ENCODE measurements at places on chromosomes 5 and 9. TPM values are rescaled to one million over a fixed set of nuclear protein-coding genes. Genes with fewer than 3 reads are reported as not detected.

DNA sequence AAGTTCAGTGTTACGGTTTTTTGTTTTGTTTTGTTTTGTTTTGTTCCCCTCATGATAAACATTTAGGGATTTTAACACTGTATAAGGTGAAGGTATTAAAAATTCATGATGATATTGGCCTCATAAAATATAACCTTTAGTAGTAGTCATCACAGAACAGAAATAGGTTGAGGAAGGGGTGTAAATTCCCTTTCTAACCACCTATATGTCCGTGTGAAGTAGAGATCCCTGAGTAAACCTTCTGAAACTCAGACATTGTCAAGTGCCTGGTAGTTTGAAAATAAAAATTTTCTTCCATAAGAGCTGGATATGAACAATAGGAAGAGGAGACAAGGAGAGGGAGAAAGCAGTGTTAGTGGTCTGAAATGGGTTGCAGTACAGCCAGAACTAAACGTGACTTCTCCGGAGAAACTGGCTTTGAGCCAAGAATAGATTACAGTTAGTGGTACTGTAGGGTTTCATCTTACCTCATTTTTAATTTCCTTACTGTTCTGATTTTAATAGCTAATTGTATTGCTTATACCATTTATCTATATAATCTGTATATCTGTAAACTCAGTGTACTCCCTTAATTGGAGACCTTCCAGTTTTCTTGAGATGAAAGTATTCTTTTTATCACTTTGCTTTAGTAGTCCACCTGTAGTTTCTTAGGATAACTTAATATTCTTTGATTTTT, 18.3 kb downstream of the UGCG start:
- peak; percentile 56 for ATAC-seq

DNA sequence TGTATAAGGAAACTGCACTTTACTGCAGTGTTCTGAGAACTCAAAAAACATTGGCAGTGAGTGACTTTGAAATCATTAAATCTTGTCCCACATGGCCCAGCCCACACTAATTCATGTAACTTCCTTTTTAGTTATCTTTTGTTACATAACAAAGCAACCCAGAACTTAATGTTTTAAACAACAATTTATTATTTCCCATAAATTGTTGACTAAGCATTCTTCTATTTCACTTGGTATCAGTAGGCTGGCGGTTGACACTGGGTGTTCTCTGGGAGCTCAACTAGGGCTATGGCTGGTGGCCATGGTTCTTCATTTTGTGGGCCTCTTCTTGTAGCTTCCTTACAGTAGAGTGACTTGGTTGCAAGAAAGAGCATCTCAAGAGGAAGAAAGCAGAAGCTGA, 278.4 kb downstream of the RASEF start:
- no peak for ATAC-seq

PCDHB7 gene
- total RNA-seq, result not detected

LVRN gene
- total RNA-seq, result 1.9 TPM

RETREG1 gene
- 8.4 TPM for total RNA-seq

- ATAC-seq, result no peak
Measured at GRCh38 chr9:2085716-2086115, 70.6 kb downstream of the SMARCA2 start.

GRCh38 chr5:73899055-73899454, 273.1 kb downstream of the ARHGEF28 start:
- ATAC-seq, result peak; percentile 83

IL17B gene
- not detected for total RNA-seq

- ATAC-seq, result no peak
Measured at GRCh38 chr5:127834094-127834531, 130.9 kb downstream of the CCDC192 start.

DNA sequence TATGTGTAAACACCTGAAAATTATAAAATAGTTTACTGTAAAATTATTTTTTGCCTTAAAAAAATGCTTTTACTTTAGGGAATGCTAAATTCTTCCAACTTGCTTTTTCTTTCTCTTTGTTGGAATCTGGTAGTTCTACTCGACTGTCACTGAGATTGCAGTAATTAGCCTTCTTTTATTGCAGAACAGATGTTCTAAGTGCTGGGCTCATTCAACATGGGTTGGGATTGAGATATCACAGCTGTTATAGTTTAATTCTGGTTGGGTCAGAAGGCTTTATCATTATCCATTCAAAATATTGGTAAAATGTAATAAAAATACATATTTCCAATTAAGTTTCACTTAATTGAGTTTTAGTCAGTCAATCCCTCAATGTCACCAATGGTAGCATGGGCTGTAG, 686.7 kb downstream of the CDH18 start:
- ATAC-seq, result no peak

DNA sequence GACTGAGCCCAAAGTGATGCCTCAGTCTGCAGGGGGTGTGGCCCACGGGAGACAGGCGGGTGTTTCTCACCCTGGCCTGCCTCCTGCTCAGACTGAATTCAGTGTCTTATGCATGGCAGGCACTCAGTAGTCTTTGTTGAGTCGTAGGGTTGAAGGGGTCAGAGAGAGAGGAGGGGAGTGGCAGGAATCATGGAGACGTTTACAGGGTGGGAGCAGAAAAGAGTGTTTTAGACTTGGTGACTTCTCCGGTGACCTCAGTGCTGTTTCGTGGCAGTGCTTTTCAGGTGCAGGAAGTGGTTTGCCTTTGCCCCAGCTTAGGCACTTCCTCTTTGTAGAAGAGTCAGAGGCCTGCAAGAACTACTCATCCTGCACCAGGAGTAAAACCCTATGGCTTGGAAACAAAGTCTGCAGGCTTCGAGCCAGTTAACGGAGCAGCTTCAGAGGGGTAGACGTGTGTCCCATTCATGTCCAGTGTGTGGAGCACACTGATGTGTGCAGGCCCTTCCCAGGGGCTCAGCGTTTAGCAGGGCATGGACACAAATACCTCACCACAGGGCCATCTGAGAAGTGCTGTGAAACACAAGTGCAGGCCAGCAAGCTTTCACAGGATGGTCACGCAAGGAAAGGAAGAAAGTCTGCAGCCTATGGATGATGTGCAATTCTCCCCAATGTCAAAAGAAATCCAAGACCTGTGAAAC, 24.5 kb upstream of the SEMA4D start:
- peak; percentile 96 for ATAC-seq

MCIDAS gene
- total RNA-seq, result 0.16 TPM

ROR2 gene
- total RNA-seq, result not detected

OR1N1 gene
- total RNA-seq, result not detected

LPCAT1 gene
- total RNA-seq, result 38.5 TPM

CWC27 gene
- 32.5 TPM for total RNA-seq

NUDT12 gene
- total RNA-seq, result 1.3 TPM

STKLD1 gene
- 0.77 TPM for total RNA-seq

DNA sequence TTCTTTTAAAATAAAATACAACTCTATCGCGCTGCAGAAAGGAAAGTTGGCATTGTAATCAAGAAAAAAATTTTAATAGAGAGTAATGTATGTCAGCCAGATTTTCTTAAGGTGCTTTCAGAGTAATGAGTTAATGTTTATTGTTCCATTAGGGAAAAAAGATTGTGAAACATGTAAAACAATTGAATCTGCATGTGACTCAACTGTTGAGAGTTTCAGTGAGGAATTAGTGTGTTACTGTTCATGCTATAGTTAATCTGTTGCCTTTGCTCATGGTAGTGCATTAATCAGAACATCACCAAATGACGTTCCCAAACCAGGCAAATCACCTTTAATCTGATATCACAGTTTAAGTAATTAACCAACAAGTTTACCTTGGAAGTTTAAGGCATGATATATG, 600.5 kb downstream of the NR2F1-AS1 start:
- no peak for ATAC-seq

All from activated T-helper 17 cell treated with anti-CD3 and anti-CD28 coated beads, Interleukin-2, amount 50 U/mL, for 72 hours (primary cell).